Stimulated activated CD8-positive, alpha-beta memory T cell treated with anti-CD3 and anti-CD28 coated beads, Interleukin-15, amount 100 ng/mL, for 24 hours (primary cell): ENCODE measurements at places on chromosomes 2 and 18.

- no peak for DNase-seq
Observed at GRCh38 chr18:58350526-58350925, 278.4 kb downstream of the ALPK2 start.

DNA sequence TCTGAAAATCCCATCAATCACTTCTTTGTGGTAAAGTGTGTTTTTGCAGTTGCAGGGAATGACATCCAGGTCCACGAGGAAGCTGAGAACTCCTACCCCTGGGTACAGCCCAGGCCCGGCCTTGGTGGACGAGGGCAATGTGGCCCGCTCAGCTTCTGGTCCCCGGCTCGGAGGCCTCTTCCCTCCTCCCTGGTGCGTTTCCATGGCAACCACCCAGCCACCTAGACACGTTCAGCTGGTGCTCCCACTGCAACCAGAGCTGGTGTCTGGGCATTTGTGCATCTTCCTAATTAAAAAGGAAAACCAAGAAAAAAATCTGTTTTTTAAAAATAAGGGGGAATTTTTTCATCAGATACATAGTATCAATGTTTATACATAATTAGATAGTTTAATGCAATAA lies 603.6 kb upstream of the SALL3 start:
- no peak for DNase-seq

GRCh38 chr2:43081131-43081765 lies 145.2 kb downstream of the ZFP36L2 start:
- DNase-seq, result no peak

GRCh38 chr2:143452817-143453451 lies 323.7 kb downstream of the ARHGAP15 start:
- no peak for DNase-seq

- no peak for DNase-seq
Observed at GRCh38 chr2:107336526-107336925, 450.6 kb upstream of the ST6GAL2 start.

DNA sequence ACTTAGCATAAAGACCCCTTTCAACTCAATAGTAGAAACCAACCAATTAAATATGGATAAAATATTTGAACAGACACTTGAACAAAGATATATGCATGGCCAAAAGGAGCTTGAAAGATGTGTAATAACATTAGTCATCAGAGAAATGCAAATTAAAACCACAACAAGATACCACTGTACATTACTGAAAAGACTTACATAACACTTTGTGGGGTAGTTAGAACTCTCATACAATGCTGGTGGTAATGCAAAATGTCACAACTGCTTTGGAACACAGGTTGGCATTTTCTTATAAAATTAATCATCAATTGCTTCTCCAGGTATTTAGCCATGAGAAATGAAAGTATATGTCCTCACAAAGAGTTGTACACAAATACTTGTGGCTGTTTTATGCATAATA lies 60.7 kb downstream of the TTC27 start:
- DNase-seq, result no peak

DNA sequence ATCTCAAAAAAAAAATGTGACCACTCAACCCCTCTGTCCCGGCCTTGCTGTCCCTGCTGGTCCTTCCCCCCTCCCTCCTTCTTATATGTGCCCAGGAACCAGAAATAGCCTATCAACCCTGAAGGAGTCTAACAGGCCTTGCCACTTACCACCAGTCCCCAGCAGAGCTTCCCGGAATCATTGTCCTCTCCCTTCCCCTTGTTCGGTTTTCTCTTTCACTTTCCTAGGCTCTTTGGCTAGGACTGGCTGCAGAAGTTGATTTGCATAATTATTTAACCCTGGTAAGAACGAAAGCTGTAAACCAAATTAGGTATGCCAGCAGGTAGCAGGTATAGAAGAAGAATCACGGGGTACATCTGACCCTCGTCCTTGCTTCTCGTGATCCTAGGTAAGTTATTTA lies 72.6 kb upstream of the ZNF532 start:
- no peak for DNase-seq

GRCh38 chr2:230981704-230982103 lies 14.2 kb upstream of the SPATA3 start:
- no peak for DNase-seq
